ENCODE measurements at places on chromosomes 7 and 10.

- no peak for DNase-seq
Measured at GRCh38 chr10:104033401-104033930, 52.2 kb downstream of the COL17A1 start.

GRCh38 chr7:19405541-19405940 lies 260.3 kb upstream of the FERD3L start:
- no peak for DNase-seq

DNA sequence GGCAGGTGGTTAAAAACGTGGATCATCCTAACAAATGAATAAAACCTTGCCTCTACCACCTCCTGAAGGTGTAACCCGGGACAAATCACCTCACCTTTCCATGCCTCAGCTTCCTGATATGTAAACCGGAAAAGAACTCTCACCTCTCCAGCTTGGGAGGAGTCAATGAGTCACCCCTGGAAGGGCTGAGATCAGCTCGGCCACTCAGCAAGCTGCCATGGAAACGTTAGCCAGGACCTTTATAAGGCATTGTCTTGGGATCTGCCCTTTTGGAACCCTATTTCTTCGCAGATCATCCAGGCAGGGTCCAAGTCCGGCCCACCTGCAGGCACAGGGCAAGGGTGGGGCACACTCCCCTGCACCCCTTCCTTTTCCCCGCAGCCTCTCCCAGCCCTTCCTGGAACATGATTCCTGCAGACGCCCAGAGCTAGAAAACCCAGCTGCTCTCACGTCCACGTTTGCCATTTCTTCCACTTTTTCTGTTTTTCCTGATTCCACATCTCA lies 81.6 kb upstream of the PFKP start:
- peak; percentile 89 for DNase-seq

GRCh38 chr10:8639486-8640185 lies 585.1 kb downstream of the GATA3 start:
- DNase-seq, result peak; percentile 33

DNA sequence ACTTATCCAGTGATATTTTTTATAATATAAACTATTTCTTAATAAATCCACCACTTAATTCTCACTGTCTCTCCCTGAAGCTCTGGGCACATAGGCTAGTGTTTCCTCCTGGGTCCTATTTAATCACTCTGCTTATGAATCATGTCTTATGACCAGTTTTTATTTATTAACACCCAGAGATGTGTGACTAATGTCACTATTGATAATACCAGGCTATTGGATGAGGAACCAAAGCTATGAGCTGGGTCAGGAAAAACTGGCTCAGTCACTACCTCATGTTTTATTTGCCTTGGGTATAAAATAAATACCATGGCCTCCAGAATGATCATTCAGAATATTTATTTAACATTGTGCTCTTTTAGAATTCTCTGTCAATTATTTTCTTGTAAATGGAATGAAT lies 5.2 kb downstream of the SEMA3E start:
- peak; percentile 42 for DNase-seq

DNA sequence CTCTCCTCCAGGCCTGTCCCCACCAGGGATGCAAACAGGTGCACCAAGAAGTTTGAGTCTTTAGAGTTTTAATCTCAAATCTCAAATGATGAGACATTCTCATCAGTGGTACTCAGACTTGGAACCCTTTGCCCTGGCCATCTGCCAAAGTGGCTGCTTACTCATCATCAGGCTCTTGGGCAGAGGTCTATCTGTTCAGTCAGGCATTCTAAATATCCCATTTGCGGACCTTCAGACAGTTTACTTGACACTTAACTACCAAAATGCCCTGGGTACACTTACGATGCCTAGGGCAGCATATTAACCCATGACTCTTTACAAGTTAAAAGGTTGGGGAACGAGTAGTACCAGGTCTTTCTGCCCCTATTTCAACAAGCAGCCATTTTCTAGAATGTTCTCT lies 61.2 kb upstream of the YAE1 start:
- DNase-seq, result no peak

- no peak for DNase-seq
Measured at GRCh38 chr10:114618722-114619121, 39.4 kb downstream of the ABLIM1 start.

DNA sequence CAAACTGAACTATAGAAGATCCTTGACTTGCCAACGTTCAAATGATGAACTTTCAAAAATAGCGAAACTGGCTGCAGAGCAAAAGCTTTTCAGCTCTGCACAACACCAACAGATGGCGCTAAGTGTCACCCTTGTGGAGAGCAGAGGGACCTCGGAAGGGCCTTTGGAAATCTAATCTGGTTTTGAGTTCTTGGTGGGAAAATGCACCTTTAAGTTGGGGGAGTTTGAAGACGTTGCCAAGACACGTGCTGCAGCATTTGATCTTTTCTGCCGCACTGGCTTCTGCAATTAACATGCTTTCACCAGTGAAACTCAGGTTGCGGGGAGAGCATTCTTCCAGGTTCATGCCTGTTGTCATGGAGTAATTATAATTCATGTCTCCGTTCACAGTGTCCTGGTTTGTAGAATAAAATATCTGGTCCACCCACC lies 26.3 kb upstream of the WDR11 start:
- no peak for DNase-seq

DNA sequence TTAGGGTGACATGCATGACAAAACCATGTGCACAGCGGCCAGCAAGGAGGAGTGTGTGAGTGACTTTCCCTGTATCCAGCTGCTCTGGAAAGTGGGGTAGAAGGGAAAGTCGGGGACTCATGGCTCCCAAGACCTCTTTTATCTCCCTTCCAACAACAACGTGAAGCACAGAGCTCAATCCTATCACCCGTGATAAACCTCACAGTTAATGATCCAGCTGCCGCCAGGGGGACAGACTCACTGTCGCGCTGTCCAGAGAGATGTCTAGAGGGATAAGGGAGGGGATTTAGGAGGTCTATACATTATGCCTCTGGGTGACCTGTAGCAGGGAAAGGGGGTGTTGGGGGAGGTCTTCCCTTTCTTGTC lies 84.0 kb upstream of the SMNDC1 start:
- no peak for DNase-seq

- no peak for DNase-seq
Measured at GRCh38 chr10:50293513-50294313, 42.4 kb upstream of the ASAH2 start.

- no peak for DNase-seq
Measured at GRCh38 chr10:128280271-128280670, 154.0 kb upstream of the MKI67 start.

- no peak for DNase-seq
Measured at GRCh38 chr10:78470267-78471103, 436.8 kb downstream of the RPS24 start.

GRCh38 chr7:143285806-143286521 lies 1.2 kb downstream of the TMEM139 start:
- DNase-seq, result no peak

- peak; percentile 42 for DNase-seq
Measured at GRCh38 chr7:78134256-78134655, 335.7 kb downstream of the PHTF2 start.

GRCh38 chr10:105952153-105952552 lies 1212.4 kb downstream of the SORCS1 start:
- DNase-seq, result peak; percentile 27

DNA sequence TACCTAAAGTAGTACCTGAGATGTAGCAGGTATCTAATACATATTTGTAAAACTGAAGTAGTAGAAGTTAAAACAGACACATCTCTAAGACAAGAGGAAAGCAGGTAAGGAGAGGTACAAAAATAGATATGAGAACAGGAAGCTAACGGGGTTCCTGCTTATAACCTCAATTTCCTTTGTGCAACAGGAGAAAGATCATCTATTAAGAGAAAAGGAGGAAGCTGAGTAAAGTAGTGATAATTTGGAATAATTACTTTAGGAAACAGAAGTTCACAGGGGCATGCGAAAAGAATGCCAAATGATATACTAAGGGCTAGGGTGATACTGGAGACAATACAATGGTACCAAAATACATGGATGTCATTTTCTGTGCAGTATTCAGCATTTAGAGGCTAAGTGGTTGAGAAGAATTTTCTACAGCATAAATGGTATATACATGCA lies 108.7 kb downstream of the NRBF2 start:
- no peak for DNase-seq

GRCh38 chr7:154423231-154423630 lies 371.0 kb downstream of the DPP6 start:
- no peak for DNase-seq

GRCh38 chr7:16428672-16429071 lies 7.3 kb upstream of the CRPPA start:
- DNase-seq, result peak; percentile 39

- no peak for DNase-seq
Measured at GRCh38 chr7:116200963-116201362, 9.4 kb upstream of the TES start.

DNA sequence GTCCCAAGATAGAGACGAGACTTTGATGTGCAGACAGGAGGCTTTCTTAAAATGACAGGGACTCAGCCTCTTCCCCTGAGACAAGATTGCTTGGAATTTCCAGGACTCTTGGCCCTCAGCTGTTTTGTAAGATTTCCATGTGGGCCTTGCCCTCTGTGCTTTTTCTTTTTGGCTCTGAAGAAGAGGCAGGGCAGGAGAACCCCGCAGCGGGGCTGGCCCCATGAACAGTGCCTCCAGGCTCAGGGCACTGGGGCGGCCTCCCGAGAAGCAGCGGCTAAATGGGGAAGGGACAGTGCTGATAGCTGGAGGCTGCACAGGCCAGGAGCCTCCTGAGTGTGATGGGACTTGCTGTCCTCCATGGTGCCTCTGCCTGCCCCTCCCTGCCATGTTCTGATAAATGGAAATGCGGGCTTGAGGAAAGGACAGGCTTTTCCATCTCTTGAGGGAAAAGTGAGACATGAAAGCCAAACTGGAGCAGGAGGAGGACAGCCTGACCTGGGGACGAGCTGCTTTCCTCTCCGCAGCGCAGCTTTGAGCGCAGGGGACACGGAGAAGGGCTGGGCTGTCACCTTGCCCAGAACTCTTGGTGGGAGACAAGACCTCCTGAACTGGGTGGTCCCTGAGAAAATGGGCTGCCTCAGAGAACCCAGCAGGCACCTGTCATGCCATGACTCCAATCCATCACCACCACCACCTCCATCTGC lies 12.1 kb downstream of the SAP25 start:
- DNase-seq, result no peak

GRCh38 chr10:108662975-108663374 lies 1260.3 kb downstream of the XPNPEP1 start:
- no peak for DNase-seq

GRCh38 chr10:34141032-34141680 lies 673.9 kb downstream of the PARD3 start:
- no peak for DNase-seq

DNA sequence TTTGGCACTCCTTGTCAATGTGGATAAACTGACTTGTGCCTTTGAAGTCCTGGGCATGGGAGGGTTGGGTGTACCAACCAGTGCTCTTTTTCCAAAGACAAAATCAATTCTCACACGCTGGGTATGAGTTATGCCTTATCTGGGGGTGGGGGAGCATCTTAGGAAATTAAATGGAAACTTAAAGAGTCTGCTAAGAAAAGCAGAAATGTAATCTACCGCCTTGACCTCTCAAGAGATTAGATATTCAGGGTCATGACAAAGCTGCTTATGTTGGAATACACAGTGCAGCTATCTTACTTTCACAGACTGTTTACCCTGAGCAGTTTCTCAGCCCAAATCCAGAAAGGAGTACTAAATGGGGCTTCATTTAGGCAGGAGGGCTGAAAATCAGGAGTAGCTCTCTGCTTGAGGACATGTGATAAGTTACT lies 2.6 kb downstream of the MEST start:
- no peak for DNase-seq

DNA sequence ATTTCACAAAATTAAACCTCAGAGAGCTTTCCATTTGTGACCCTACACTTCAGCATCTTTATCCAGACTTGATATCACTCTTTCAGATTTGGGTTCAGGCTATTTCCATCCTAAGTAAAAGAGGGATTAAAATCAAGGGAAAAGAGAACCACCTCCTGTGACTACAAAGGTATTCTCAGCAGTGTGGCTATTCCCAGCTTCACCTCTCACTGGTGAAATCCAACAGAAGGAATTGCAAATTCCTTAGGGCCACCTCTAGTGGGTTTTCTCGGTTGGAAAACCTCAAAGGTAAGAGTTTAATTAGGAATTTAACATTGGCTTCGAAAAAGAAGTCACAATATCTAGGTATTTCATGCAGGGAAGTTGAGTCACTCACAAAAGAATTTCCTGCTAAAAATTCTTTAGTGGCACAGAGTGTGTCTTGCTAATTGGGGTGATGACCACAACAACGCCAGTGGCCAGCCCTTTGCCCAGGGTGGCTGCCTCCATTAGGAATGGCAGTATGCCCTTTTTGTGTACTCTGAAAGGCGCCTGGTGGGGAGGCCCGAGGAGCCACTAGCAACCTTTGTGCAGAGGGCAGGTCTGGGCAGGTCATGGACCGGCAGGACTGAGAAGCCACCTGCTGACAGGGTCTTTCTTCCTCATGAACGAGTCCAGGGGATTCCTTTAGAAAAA lies 52.2 kb downstream of the SEM1 start:
- DNase-seq, result no peak

GRCh38 chr7:25382869-25383268 lies 154.6 kb upstream of the NPVF start:
- DNase-seq, result no peak

- peak; percentile 30 for DNase-seq
Measured at GRCh38 chr10:22437620-22438588, 92.6 kb downstream of the SPAG6 start.

DNA sequence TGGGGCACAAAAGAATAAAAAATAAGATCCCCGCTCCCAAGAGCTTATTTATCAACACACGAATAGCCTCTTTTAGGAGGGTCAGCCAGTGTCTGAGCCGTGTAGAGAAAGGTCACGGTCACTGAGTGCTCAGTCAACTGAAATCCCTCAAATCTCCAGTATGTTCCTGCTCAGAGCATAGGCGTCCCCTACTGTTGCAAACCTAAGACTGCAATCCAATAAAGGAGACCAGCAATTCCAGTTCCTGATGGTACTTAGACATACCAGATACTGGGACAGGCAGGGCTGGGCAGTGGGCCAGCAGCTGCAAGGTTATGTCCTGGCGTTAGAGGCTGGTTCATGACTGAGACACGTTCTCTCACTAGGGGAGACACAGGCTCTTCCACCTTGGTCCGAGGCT lies 93.6 kb downstream of the CACNB2 start:
- DNase-seq, result no peak

- peak; percentile 24 for DNase-seq
Measured at GRCh38 chr10:96820765-96821164, 11.3 kb upstream of the LCOR start.

- no peak for DNase-seq
Measured at GRCh38 chr10:69101451-69102095, 13.7 kb downstream of the SRGN start.

- DNase-seq, result no peak
Measured at GRCh38 chr10:80515511-80515910, 22.2 kb upstream of the SH2D4B start.

DNA sequence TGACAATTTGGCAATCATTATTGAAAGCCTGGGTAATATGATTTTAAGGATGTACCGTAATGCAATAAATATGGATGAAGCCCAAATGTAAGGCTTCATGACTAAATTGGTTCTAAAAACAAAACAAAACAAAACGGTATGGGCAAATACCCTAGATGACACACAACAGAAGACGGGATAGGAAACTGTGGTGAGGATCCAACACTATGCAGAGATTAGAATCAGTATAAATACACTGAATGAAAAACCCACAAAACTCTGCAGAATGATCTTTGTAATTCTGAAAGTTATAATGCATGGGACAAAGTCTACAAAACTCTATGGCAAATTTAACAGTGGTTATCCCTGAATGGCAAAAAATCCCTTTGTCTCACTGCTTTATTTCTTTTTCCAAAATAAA lies 57.6 kb downstream of the MALSU1 start:
- DNase-seq, result no peak

- no peak for DNase-seq
Measured at GRCh38 chr10:123904834-123905409, 13.3 kb upstream of the CPXM2 start.
